ENCODE measurements at places on chromosomes 2 and 18.

DNA sequence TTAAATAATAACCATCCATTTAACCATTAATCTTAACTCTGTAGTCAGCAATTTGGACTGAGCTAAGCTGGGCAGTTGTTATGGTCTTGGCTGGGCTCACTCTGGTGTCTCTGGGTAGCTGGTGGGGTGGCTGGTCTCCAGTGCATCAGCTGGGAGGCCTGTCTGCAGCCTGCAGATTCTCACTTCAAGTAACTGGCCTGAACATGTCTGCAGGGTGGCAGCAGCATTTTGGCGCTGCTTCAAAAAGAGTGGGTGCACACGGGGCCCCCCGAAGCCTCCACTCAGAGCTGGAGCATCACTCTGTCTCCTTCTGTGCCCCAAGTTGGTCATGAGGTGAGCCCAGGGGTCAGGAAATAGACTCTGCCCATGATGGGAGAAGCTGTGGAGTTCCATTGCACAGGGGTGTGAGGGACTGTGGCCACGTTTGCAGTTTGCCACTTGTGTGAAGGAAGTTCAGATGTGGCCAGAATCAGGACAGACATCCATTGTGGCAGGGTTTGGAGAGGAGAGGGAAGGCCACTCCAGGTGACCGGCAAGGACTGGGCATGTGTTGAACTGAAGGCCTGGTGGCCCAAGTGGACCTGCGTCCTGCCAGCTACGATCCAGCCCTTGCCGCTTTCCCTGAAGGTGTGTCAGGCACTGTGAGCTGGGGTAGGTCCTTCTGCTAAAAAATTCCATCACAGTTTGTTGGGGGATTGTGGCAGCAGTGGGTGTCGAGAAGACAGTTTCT is 4.9 kb upstream of the ALLC start:
- DNase-seq = no peak

DNA sequence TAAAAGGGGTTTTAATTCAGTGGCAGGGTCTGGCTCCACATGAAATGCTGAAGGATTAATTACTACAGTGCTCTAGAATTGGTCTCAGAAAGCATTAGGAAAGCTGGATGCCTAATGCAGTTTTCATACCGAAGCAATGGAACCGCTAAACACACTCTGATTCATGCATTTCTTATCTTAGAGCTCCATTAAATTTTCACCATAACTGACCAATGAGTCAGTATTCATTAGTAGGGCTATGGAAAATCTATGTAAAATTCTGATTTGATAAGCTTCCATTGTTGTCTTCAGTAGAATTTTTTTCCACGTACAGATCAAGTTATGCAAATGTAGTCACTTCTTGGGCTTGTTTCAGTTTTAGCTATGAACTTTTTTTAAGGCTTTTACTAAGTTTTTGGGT is 359.9 kb downstream of the ARHGAP15 start:
- no peak for DNase-seq

- no peak for DNase-seq
These were observed 251.5 kb downstream of the TFCP2L1 start for GRCh38 chr2:121033461-121033996.

GRCh38 chr18:5431836-5432575 is 111.8 kb downstream of the EPB41L3 start:
- no peak for DNase-seq

DNA sequence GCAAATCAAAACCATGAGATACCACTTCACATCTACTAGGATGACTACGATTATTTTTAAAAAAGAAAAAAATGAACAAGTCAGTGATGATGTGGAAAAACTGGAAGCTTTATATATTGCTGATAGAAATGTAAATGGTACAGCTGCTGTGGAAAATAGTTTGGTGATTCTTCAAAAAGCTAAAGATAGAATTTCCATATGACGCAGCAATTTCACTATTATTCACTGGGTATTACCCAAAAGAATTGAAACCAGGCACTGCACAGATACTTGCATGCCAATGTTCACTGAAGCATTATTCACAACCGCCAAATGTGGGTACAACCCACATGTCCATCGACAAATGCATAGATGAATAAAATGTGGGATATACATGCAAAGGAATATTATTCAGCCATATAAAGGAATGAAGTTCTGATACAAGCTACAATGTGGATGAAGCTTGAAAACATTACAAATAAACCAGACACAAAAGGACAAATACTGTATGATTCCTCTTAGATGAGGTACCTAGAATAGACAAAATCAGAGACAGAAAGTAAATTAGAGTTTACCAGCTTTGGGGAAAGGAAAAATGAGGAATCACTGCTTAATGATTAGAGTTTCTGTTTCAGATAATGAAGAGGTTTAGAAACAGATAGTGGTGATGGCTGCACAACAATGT is 11.1 kb downstream of the RTTN start:
- no peak for DNase-seq

DNA sequence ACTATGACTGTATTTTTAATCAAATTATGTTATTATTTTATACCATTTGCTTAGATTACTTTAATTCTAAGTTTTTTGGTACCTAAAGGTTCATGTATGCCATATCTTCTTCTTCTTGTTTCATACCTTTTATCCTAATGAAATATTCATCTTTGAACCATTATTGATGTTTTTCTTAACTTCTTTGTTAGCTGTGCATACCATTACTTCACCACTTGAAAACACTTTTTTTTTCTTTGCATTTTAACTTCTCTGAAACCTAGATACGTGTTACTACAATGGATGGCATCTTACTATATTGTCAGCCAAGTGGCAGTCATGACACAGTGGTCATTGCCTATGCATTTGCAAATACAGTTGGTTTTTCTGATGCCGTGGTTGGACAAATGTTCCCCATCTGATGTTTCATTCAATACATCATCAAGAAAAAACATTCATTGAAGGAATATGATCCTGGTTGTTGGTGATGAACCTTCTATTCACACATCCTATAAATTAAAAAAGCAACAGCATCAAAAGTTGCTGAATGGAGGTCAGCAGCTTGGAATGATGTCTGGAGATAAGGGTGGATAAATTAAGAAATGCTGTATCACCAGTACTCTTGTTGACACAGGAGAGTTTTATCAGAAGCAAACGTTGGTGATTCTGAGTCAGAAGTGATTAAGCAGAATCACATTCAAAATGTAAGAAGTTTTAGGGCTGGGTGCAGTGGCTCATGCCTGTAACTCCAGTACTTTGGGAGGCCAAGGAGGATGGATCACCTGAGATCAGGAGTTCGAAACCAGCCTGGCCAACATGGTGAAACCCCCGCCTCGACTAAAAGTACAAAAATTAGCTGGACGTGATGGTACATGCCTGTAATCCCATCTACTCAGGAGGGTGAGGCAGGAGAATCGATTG is 7.4 kb downstream of the IL36A start:
- DNase-seq = no peak

DNA sequence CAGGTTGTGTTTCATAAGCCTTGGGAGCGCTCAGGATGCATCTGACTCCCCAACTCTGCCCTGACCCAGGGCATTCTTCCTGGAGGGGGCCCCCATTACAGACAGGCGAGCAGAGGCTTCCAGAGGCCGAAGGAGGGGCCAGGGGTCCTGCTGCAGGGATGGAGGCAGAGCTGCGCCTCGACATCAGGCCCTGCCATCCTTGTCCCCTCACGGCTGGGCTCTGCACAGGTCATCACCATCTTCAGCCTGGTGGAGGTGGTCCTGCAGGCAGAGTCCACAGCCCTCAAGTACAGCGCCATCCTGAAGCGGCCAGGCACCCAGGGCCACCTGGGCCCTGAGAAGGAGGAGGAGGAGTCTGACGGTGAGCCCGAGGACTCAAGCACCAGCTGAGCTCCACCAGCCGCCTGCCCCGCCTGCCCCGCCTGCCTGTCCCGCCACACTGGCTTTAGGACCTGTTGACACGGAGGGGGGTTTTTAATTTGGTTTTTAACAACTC is 42.3 kb upstream of the ALPP start:
- DNase-seq = no peak

DNA sequence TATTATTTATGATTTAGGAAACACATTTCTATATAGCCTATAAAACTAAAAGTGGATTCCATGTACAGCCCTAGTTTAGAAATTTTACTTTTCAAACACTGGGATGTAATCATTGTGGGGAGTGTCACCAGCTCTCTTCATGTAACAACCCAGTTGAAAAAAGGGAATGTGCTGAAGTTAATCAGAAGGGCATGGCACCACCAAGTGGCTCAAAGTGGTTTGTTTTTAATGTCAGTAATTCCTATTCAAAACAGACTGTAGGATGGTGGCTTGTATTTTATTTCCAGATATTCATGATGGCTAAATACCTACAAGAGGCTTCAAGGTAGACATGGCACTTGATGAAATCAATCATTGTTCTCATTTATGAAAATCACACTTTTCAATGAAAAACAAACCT is 58.1 kb upstream of the TMEM182 start:
- DNase-seq = no peak

DNA sequence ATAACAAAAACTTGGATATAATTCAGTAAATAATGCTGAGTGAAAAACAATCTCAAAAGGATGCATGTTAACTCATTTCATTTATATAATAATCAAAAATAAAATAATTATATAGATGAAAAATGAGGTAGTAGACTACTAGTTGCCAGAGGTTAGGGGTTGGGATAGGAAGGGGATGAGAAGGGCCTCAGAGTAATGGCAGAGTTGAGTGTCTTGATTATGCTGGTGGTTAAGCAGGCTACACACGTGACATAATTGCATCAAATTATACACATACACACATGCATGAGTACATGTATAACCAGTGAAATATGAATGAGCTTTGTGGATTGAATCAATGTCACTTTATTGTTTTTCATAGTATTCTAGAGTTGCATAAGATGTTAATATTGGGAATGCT is 201.0 kb downstream of the RIT2 start:
- DNase-seq = no peak

GRCh38 chr2:71879509-71880184 is 268.0 kb downstream of the CYP26B1 start:
- no peak for DNase-seq

GRCh38 chr2:8563814-8564474 is 117.9 kb upstream of the ID2 start:
- no peak for DNase-seq

DNA sequence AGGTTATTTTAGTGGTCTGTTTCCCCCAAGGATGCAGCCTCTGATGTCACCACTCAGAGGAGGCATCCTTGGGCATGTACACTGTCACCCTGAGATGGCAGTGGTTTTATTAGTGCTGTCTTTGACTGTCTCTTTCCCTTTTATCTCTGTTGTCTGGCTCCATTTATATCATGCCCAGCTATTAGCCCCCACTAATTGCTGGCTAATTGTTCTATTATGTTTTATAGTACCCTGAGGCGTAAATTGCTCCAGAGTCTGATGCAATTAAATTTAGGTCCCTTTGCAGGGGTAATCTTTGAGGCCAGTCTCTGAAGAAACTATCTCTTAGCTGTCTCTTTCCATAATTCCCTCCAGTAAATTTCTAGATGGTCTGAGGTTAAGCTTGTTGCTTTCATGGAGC is 301.0 kb upstream of the KLHL29 start:
- no peak for DNase-seq

- no peak for DNase-seq
These were observed 177.2 kb downstream of the NEDD4L start for GRCh38 chr18:58221060-58221725.

DNA sequence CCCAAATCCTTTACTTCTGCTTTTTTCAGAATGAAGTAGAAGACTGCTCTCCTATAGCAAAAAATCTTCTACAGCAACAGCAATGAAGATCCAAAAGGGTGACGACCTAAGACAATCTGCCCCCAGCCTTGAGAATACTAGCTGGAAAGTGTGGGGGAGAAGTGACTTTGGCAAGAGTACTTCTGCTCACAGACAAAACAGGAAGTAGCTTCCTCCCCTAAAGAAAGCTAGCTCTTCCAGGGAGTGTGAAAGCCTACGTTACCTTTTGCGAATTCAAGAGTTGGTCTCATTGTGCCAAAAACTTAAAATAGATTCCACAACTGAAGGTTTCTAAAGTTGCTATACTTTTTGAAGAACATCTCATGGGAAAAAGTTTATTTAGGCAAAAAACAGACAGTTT is 1069.2 kb upstream of the CHAC2 start:
- no peak for DNase-seq

- DNase-seq = no peak
These were observed 104.7 kb downstream of the VSNL1 start for GRCh38 chr2:17644997-17645720.

DNA sequence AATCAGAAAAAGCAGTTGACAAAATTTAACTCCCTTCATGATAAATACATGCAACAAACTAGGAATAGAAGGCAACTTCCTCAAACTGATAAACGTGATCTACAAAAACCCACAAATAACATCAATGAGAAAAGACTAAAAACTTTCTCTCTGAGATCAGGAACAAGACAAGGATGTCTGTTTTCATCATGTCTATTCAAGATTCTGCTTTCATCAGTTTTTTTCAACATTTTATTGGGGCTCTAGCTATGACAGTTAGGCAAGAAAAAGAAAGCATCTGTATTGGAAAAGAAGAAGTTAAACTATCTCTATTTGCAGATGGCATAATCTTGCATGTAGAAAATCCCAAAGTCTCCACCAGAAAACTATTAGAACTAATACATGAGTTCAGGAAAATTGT is 12.3 kb upstream of the CHST10 start:
- DNase-seq = no peak

- no peak for DNase-seq
These were observed 17.6 kb upstream of the BOK start for GRCh38 chr2:241540771-241541561.

DNA sequence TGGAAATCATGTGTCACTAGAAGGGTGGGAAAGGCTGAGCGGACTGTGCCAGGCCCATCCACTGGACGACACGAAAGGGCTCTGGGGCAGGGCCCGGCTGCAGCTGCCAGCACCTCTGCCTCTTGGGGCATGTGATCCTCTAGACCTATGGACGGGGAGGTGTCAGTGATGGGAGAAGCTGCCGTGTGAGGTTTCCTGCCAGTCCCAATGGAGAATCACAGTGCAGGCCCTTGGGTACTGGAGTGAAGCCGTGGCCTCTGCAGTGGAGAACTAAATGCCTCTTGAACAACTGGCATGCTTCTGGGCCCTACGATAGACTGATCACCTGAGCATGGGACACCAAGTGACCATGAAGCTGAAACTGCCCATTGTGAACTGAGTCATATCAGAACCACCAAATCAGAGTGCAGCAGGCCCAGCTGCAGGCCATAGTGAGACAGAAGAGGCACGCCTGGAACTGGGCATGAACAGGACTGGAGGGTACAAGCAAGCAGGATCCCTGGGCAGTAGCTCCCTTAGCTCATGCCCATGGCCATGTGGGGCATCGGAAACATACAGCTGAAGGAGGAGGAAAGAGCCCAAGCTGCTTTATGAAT is 18.8 kb upstream of the RHOB start:
- DNase-seq = no peak

Measured in activated naive CD4-positive, alpha-beta T cell (primary cell).